ENCODE measurements at places on chromosomes 11 and 22.

- DNase-seq, result no peak
Observed at GRCh38 chr22:39251762-39252460, 7.1 kb upstream of the PDGFB start.

GRCh38 chr11:43907028-43907975 is 26.7 kb downstream of the ALKBH3 start:
- DNase-seq, result no peak

GRCh38 chr11:134513585-134514120 is 101.6 kb upstream of the B3GAT1 start:
- DNase-seq, result no peak

DNA sequence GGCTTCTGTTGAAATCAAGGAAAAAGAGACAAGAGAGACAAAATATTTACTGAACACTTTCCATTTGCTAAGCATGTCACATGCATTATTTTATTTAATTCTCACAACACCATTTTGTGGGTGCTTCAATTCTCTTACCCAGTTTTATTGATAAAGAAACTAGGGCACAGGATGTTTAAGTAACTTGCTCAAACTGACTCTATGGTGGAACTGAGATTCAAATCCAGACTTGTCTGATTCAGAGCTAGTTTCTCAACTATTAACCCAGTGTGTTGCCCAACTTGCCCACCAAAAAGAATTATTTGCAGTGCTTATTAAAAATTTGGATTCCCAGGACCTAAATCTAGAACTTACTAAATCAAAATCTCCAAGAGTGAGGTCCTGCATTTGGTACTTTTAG is 21.5 kb upstream of the MSANTD4 start:
- DNase-seq, result no peak

GRCh38 chr11:17651681-17652080 is 67.7 kb upstream of the MYOD1 start:
- DNase-seq, result no peak

GRCh38 chr22:20051927-20052308 is 28.1 kb upstream of the DGCR8 start:
- no peak for DNase-seq

DNA sequence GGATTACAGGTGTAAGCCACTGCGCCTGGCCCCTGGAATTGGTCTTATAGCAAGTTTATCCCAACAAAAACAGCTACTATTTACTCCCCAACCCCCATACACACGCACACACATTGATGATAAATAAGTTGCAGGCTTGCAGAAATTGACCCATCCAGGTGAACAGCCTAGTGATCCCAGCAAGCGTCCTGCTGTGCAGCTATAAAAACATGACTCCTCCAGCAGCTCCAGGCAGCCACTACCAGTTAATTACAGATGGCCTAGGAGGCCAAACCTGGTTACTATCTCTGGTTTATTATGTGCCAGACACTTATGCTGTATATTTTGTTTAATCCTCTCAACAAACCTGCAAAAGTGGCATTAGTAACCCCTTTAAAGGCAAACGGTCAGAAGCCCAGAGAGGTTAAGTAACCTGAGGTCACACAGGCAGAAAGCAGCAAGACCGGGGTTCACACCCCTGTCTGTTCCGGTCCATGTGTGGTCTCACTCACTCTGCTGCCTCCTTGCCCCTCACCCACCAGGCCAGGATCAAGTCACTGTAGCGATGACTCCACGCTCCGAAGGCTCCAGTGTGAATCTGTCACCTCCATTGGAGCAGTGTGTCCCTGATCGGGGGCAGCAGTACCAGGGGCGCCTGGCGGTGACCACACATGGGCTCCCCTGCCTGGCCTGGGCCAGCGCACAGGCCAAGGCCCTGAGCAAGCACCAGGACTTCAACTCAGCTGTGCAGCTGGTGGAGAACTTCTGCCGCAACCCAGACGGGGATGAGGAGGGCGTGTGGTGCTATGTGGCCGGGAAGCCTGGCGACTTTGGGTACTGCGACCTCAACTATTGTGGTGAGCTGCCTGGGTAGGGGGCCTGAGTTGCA is 6.6 kb downstream of the F2 start:
- no peak for DNase-seq

GRCh38 chr11:73306069-73306841 is 1.8 kb upstream of the ARHGEF17 start:
- DNase-seq, result no peak

DNA sequence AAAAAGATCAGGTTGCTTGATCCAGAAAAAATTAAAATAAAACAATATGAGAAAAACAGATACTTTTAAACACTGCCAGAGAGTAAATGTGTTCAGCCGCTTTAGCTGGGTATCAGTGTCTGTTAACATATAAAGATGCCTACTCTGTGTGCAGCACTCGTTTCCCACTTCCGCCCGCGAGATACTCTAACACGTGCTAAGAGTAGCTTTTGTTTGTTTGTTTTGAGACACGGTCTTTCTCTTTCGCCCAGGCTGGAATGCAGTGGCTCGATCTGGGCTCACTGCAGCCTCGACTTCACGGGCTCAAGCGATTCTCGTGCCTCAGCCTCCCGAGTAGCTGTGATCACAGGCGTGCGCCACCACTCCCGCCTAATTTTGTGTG is 531 bp upstream of the MEN1 start:
- no peak for DNase-seq

GRCh38 chr11:111246956-111247355 is 1.4 kb downstream of the POU2AF2 start:
- DNase-seq, result no peak

Data from left cardiac atrium (tissue), 4 donors.